ENCODE measurements at places on chromosomes 2 and 18.

- DNase-seq = no peak
These were observed 27.7 kb downstream of the EIF2AK3 start for GRCh38 chr2:88599527-88599926.

GRCh38 chr18:33375829-33376228 lies 64.7 kb downstream of the CCDC178 start:
- no peak for DNase-seq

DNA sequence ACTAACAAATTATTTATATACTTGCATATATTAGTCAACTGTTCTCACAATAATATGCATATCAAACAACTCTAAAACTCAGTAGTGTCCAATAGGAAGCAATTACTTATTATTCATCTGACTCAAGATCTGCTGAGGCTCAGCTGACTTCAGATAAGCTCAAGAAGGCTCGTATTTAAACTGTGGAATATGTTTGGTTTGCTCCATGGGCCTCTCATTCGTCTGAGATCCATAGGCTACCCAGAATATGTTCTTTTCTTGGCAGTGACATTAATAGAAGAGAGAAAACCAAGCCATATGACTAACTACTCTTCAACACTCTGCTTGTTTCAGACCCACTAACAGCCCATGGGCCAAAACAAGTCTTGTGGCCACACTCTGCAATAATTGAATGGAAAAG lies 107.7 kb upstream of the MAP2 start:
- DNase-seq = no peak

DNA sequence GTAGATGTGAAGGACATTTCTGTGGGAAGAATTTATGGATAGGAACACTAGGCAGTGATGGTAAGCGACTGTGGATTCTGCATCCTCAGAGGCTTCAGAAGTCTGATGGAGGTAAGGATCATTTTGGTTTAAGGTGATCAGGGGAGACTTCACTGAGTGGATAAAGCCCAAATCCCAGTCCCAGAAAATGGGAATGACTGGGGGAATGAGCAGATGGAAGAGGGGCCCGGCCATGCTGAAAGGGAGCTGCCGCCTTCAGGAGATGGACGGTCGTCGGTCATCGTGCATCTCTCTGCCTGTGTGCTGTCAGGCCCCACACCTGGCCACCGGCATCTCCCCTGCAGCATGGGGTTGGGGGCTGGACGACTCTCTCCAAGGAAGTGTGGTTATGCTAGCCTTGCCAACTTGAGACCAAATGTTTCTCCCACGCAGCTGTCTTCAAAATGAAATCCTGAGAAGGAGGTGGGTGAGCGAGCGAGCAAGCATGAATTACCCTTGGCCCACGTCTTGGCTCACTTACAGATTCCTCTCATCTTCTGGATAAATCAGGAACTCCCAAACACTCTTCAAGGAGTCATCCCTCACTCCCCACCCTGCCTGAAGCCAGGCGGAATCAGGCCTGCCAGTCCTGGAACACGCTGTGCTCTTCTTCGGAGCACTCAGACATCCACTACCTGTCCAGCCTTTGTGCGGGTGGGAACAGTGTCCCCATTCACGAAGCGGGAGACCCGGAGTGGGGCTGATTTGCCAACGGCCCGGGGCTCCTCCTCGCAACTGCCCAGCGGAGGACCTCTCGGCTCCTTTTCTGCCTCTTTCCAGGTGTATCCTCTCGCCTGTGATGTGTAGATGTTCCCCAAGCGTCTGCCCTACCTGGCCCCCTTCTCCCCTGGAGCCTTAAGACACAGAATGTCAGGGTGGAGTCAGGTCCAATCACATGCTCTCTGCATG lies 85.6 kb downstream of the PRKCE start:
- no peak for DNase-seq

- no peak for DNase-seq
These were observed 26.6 kb upstream of the CATIP start for GRCh38 chr2:218329826-218330593.

DNA sequence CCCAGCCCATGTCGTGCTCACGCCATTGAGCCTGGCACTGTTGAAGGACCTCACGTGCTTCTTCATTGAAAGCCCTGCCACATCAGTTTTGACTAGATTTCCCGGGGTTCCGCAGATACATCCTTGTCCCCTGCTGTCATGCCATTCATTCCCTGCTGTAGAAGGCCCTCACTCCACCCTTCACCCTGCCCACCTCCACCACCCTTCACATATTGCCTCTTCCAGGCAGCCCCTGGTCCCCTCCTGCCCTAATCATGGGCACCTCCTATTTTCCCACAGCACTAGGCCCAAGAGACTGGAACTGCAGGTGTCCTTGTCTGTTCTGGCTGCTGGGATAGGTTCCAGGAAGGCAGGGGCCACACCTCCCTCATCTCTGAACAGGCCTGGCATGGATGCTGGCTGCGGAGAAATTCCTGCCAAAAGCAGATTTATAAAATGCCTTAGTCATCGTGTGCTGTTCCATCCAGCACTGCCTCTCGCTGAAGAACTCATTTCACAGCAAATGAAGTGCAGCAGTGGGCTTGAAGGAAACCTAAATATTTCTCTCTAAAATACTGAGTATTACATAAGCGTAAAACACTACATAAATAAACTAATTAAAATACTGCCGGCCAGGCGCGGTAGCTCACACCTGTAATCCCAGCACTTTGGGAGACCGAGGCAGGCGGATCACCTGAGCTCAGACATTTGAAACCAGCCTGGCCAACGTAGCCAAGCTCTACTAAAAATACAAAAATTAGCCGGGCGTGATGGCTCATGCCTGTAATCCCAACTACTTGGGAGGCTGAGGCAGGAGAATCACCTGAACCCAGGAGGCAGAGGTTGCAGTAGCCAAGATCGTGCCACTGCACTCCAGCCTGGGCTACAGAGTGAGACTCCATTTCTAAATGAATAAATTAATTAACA lies 38.4 kb downstream of the EIF4E2 start:
- no peak for DNase-seq

DNA sequence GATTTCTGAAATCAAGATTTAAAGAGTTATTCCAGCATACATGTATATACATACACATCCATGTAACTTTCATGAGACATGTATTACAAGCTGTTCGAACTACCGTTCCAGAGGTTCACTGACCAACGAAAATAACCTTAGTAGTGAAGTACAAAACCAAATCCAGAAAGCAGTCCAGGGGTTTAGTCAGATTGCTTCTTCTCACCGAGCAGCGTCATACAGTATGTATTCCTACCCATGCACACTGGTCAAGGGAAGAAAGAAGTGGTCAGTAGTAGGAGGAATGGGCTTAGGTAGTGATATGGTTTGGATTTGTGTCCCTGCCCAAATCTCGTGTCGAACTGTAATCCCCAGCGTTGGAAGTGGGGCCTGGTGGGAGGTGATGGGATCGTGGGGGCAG lies 45.3 kb downstream of the E2F6 start:
- no peak for DNase-seq

DNA sequence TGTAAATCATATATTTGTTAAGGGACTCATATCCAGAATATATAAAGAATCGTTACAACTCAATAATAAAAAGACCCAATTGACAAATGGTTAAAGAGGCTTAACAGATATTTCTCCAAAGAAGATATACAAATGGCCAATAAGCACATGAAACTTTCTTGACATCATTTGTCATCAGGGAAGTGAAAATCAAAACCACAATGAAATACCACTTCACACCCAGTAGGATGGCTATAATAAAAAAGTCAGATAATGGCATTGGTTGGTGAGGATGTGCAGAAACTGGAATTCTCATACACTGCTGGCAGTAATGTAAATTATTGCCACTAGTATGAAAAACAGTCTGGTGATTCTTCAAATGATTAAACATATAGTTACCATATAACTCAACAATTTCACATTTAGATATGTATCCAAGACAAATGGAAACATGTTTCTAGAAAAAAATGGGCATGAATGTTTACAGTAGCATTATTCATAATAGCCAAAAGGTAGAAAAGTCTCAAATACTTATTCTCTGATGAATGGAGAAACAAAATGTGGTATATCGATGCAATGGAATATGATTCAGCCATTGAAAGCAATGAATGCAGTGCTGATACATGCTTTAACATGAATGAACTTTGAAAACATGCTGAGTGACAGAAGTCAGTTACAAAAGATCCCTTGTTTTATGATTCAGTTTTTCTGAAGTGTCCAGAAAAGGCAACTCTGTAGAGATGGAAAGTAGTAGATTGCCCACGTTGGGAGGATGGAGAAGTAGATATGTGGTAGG lies 304.6 kb upstream of the ZEB2 start:
- no peak for DNase-seq

- DNase-seq = no peak
These were observed 179.4 kb downstream of the INHBB start for GRCh38 chr2:120525056-120526046.

DNA sequence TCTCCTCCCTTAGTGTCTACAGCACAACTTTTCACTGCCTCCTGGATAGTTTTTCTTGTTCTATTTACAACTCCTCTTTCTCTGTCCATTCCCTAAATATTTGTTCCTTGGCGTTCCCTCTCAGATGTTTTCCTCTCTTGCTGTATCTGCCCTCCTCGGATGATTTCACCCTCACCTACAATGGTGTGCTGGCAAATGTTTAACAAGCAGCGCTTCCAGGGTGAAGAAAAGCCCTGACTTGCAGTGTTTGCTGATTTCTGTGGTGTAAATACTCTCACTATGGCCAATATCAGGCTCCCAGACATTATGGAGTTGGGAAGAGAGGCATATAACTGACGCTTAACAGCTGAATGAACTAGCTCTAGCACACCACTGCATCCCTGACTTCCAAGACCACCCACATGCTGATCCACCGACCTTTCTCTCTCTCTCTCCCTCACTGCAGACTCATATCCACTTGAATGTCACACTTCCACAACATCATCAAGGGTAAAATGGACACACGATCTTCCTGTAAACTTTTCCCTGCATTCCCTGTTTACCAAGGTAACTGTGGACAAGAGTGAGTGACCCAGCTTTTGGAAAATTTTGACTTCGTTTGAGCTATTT lies 31.5 kb upstream of the SPTBN1 start:
- no peak for DNase-seq

- no peak for DNase-seq
These were observed 128.6 kb downstream of the INHBB start for GRCh38 chr2:120474486-120474885.

GRCh38 chr2:167048829-167049228 lies 160.5 kb downstream of the XIRP2 start:
- no peak for DNase-seq

GRCh38 chr2:101540518-101540917 lies 65.6 kb upstream of the RFX8 start:
- no peak for DNase-seq

GRCh38 chr18:57887543-57888383 lies 84.6 kb upstream of the ATP8B1 start:
- no peak for DNase-seq

GRCh38 chr18:9530226-9531009 lies 55.1 kb downstream of the RALBP1 start:
- DNase-seq = no peak

- no peak for DNase-seq
These were observed 1162.6 kb upstream of the SLC39A10 start for GRCh38 chr2:194494401-194494800.

- no peak for DNase-seq
These were observed 24.1 kb downstream of the EIF2AK3 start for GRCh38 chr2:88603146-88603545.

DNA sequence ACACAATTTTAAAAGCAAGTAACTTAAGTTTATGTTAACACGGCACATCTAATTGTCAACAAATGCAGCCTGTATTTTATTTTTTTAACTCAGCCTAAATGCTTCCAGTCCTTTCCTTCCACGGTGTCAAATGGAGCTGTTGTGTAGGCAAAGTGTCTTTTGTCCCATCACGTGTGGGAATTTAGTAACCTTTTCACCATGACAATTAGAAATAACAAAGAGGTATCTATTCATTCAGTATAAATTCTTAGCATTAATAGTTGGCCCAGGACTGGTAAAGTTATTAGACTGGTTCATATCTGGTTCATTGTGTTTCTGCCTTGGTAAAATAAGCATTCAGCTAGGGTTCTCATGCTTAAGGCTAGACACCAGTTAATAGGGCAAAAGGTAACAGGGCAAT lies 47.9 kb downstream of the FRZB start:
- DNase-seq = no peak

- DNase-seq = peak; percentile 68
These were observed 20.9 kb downstream of the THNSL2 start for GRCh38 chr2:88190808-88191721.

DNA sequence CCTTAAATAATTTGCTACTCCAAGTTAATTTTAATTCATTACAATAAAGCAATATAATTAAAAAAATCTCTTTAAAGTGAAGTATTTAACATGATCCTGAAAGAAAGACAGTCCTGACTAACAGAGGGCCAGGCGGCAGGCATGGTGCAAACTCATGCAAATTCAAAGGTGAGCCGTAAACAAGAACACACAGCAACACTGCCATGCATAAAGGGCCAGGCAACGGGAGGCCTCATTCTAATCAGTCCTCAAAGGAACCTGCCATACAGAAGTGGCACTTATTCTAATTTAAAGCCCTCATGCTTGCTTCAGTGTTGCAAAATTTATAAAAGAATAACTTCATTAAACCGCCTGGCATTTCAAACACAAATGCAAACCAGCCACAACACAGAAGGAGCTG lies 277.0 kb downstream of the ZNF521 start:
- DNase-seq = no peak

DNA sequence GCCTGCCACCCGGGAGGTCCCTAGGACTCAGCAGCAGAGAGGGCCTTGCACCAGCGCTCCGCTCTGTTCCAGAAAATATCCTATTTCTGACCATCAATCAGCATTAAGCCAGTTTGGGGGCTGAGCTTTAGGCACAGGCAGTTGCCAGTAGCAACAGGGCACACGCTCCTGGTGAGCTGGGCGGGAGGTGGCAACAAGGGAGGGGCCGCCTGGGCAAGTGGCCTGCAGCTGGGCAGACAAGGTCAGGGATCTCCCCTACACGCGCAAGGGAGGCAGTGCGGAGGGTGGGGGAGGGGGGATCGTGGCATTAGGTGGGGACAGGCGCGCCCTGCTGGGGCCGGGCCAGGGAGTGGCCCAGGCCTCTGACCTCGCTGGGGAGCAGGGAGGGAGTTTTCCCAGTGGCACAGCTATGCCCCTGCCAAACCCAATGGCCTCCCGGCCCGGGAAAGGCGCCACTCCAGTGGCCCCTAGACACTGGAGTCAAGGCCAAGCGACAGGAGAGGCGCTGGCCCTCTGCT lies 302.8 kb downstream of the NCKAP5 start:
- peak; percentile 64 for DNase-seq

GRCh38 chr18:5059696-5060032 lies 137.4 kb downstream of the AKAIN1 start:
- no peak for DNase-seq

- no peak for DNase-seq
These were observed 2.7 kb upstream of the GKN1 start for GRCh38 chr2:68971591-68972231.

- DNase-seq = no peak
These were observed 15.4 kb upstream of the ATP6V1B1 start for GRCh38 chr2:70920367-70920715.

DNA sequence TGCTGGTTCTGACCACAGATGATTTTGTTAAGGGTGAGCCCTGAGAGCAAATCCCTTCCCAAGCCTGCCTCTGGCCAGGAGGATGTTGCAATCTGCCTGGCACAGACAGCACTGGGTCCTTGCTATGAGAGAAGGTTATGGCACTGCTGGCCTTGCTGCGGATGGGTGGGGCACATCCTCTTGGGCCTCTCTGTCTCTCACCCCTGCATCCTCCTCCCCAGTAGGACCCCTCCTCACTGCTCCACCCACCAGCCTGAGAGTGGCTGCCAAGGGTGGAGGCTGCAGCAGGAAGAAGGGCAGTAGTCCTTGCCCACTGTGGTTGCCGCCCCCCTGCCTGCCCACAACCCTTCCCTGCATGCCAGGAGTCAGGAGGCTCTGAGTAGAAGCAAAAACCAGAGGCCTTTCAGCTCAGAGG lies 180.9 kb downstream of the ZBTB7C start:
- DNase-seq = no peak

All from nephron progenitor cell (in vitro differentiated cells).